Kidney tubule cell (primary cell): ENCODE measurements at places on chromosomes 6 and 20.

GRCh38 chr6:66985816-66986215, 1278.8 kb upstream of the EYS start:
- no peak for DNase-seq

- peak; percentile 43 for DNase-seq
Measured at GRCh38 chr6:20564269-20564668, 30.0 kb downstream of the CDKAL1 start.

- no peak for DNase-seq
Measured at GRCh38 chr20:59750209-59750840, 146.0 kb downstream of the PHACTR3 start.

DNA sequence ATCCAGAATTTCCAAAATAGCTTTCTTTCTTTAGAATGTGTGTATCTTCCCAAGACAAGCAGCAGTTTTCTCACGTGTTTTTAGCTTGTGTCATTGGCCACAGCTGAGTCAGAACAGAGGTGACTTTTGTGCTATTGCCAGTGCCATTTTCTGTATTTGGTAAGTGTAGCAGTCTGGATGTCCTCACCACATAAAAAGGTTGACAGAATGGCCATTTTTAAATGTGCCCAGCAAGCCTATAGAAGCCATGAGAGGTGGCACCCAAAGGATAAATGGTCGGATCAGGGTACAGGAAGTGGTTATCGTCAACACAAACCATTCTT, 269.5 kb upstream of the HSF2 start:
- no peak for DNase-seq

DNA sequence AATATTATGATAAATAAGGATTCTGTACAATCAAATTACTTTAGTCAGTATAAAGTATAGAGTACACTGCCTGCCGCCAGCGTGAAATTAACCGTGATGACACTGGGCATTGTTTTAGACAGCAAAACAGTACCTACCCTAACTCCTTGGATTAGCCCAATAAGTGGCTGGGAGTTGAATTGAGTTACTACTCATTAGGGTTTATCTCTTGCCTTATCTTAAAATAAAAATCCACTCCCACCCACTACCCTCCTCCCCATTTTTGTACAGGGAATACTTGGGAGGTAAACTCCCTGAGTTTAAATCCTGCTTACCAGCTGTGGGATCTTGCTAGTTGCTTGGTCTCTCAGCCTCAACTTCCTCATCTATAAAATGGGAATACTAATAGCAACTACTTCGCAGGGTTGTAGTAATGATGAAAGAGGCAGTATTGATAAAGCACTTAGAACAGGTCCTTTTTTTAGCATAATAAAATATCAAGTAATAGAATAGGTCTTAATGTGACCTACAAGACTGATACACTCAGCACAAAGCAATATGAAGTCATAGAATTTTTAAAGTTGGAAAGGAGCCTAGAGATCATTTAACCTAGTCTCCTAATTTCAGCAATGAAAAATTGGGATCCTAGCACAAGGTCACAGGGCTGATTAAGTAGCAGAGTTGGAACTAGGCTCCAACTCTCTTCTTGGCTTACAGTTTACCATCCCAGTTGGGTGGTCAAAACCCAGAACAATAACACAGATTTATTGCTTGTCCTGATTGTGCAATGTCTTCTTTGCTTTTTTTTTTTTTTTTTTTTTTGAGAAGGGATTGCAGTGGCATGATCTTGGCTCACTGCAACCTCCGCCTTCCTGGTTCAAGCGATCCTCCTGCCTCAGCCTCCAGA, 23.8 kb downstream of the PHACTR2 start:
- no peak for DNase-seq

DNA sequence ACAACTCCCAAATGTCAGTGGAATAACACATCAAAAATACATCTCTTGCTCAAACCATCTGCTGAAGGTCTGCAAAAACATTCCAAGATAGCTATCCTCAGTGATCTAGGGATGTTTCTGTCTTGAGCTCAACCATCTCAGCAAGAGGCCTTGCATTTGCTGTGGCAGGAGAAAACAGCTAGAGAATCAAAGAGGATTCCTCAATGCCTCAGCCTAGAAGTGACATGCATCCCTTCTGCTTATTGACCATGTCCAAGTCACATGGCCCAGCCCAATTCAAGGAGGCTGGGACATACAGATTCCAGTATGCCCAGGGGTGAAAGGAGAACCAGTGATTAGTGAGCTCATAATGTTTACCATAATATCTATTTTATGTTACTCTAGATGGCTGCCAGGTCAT, 269.5 kb downstream of the PLCB1 start:
- no peak for DNase-seq

- no peak for DNase-seq
Measured at GRCh38 chr6:74259981-74260380, 564.0 kb downstream of the CD109 start.

DNA sequence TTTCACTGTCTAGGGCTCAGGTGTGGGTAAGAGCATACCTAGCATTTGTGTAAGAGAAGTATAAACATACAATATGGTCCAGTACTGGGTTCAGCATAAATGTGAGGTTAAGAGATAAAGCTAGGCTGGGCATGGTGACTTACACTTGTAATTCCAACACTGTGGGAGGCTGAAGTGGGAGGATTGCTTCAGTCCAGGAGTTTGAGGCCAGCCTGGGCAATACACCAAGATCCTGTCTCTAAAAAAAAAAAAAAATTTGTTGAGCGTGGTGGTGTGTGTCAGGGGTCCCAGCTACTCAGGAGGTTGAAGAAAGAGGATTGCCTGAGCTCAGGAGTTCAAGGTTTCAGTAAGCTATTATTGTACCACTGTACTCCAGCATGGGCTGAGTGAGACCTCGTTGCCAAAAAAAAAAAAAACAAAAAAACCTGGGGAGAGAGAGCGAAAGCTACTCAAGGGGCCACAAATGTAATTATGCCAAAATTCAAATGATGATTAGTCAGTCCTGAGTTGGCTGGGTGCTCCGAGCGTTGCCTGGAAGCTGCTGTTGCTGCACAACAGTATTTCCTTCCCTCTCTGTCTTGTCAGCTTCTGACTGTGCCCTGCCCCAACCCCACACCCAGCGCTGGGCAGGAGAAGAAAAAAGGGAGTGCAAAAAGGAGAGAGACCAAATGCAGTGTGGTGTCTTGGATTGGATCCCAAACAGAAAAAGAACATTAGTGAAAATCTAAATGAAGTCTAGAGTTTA, 24.0 kb downstream of the CMTR1 start:
- no peak for DNase-seq

GRCh38 chr6:33192671-33193602, 670 bp upstream of the COL11A2 start:
- no peak for DNase-seq

DNA sequence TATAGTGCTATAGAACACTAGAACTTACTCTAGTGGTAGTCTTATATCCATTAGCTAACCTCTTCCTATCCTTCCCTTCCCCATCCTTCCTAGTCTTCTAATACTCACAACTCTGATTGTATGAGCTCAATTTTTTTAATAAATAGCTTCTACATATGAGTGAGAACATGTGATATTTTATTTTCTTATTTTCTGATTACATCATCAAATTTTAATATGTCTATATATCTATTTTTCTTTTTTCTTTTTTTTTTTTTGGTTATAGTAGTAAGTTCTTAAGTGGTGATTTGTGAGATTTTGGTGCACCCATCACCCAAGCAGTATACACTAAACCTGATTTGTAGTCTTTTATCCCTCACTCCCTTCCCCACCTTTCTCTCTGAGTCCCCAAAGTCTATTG, 112.5 kb downstream of the JAG1 start:
- DNase-seq: no peak

- DNase-seq: no peak
Measured at GRCh38 chr20:2834401-2835110, 5.9 kb downstream of the PCED1A start.

DNA sequence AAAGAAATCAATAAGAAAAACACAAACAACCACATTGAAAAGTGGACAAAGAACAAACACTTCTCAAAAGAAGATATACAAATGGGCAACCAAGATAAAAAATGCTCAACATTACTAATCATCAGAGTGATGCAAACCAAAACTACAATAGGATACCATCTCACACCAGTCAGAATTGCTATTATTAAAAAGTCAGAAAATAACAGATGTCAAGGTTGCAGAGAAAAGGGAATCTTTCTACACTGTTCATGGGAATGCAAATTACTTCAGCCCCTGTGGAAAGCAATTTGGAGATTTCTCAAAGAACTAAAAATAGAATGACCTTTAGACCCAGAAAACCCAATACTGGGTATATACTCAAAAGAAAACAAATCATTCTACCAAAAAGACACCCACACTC, 29.8 kb downstream of the KIF6 start:
- no peak for DNase-seq

DNA sequence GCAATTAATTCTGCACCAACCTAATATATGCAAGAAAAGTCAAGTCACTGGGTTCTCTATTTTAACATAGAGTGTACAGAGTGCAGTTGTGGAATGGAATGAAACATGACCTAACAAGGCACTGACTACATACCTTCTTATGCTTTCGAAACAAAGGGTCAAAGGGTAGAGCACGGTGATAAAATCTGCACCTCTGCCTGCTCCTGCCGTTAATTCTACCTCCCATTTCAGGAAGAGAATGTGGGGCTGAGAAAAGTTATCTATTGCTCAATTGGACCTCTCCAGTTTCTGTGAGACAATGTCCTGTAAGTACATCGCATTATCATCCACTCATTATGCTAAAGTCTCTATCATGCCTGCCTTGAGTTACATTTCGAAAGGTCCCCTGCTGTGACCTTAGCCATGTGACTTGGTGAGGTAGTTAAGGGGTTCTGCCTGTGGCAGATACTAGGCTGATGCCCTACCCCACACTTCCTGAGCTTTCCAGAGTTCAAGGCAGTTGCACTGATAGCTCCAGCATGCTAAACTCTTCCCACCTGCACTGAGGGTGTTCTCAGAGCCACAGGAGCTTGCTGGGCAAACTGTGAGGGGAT, 14.0 kb upstream of the MOCS1 start:
- no peak for DNase-seq

DNA sequence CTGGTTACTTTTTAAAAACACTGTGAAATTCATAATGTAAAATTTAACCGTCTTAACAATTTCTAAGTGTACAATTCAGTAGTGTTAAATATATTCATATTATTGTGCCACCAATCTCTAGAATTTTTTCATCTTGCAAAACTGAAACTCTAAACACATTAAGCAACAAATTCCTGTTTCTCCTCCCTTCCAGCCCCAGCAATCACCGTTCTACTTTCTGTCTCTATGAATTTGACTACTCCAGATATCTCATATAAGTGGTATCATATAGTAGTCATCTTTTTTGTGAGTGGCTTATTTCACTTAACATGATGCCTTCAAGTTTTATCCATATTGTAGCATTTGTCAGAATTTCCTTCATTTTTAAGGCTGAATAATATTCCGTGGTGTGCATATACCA, 44.7 kb downstream of the RSPH3 start:
- DNase-seq: no peak

- no peak for DNase-seq
Measured at GRCh38 chr6:39898625-39899024, 35.6 kb downstream of the MOCS1 start.

- DNase-seq: no peak
Measured at GRCh38 chr6:169915769-169916550, 164.5 kb downstream of the ERMARD start.

DNA sequence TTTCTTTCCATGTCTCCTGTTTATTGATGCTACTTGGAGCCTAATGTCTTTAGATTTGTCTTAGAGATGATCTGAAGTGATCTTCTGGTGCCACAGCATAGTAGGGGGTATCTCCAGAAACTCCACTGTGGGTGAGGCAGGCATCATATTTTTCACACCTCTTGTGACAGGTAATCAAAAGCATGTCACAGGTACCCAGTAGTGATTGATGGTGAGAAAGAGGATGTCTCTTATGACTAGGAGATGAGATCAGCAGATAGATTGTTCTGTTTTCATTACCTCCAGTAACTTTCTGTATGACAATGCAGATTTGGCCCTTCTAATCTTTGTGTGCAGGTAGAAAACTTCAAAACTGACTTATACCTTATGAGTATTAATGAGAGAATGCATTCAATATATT, 13.5 kb downstream of the NCOA7 start:
- peak; percentile 63 for DNase-seq

- peak; percentile 61 for DNase-seq
Measured at GRCh38 chr6:43271103-43271815, 26.8 kb upstream of the SLC22A7 start.

- no peak for DNase-seq
Measured at GRCh38 chr6:5693225-5694145, 313.2 kb downstream of the NRN1 start.

GRCh38 chr6:136024711-136025110, 173.2 kb downstream of the PDE7B start:
- DNase-seq: no peak
